Globus pallidus (tissue), 1 donor: ENCODE measurements at places on chromosomes 3 and 15.
A peak's percentile ranks its signal among the peaks of the same experiment; 100 is the strongest.

GRCh38 chr15:31223478-31224350, 102.9 kb upstream of the KLF13 start:
- no peak for DNase-seq

GRCh38 chr3:188701485-188701969, 470.2 kb upstream of the TPRG1 start:
- peak; percentile 43 for DNase-seq

DNA sequence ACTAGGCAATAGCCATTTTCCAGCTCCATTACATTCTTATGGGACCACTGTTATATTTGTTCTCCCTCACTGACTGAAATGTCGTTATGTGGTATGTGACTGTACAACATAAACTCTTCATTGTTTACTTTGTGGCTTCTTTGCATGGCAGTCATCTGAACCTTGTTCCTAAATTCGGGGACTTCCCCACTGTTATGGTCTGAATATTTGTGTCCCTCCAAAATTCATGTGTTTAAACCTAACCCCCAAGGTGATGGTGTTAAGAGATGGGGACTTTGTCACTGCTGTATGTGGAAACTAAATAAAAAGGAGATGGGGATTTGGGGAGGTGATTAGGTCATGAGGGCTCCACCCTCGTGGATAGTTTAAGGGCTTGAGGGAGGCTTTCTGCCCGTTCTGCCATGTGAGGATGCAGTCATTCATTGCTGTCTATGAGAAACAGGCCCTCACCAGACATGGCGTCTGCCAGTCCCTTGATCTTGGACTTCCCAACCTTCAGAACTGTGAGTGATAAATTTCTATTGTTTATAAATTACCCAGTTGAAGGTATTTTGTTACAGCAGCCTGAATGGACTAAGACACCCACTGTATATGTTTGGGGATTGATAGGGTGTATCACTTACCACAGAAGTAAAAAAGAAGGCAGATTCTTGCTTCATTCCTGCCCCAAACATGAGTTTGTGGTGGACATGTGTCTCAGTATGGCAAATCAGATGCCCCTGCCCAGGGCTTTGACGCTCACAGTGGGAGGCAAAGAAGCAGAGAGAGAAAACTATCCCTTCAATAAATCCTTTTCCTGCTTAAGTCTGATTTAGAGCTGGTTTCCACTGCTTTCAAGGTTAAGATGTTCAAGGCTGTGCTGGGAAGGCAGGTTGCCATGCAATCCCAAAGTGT, 138.0 kb upstream of the UBE2E1 start:
- no peak for DNase-seq

DNA sequence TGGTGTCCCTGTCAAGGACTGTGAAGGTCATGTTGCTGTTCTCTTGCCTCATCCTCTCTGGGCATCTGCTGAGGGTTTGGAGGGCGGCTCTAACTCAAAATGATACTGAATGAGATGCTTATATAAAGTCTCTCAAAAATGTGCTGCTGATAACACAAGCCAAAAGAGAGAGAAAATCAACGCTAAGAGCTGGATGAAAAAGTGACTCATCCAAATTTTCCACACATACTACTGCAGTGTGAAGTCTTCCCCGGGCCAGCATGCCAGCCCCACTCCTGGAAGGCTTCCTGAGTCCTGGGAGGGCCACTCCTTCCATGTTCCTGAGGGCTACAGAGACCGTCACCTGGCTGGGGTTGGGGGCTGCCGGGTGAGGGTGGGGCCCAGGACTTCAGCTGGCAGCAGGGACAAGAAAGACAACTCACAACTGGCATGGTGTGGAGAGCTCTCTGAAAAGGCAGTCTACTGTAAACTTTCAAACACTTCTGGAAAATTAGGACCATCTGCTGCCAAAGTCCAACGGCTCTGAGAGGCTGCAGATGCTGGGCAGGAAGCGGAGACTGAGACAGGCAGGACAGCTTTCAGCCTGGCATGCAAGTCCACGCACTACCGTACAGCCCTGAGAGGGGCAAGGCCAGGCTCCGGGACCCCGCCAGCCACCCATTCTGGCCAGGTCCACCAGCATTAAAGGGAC, 200.3 kb downstream of the ADAMTS17 start:
- DNase-seq: no peak

GRCh38 chr3:171829841-171830517, 13.2 kb upstream of the TMEM212 start:
- DNase-seq: peak; percentile 79
